ENCODE measurements at places on chromosomes 7 and 10.
A peak's percentile ranks its signal among the peaks of the same experiment; 100 is the strongest.

DNA sequence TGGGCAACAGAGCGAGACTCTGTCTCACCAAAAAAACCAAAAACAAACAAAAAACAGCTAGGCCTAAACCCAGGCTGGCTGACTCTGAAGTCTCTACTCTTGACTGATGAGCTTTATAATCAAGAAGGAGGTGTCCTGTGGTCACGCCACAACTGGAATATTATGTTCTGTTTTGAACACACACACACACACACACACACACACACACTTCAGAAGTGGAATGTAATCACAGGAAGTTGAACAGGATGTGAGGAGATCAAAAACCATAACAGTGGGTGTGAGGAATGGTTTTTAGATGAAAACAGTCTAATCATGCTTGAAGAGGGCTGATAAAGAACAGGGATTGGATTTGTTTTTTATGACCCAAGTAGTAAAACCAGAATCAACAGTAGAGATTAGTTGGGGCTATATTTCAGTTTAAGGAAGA lies 51.1 kb upstream of the IL6 start:
- no peak for DNase-seq

DNA sequence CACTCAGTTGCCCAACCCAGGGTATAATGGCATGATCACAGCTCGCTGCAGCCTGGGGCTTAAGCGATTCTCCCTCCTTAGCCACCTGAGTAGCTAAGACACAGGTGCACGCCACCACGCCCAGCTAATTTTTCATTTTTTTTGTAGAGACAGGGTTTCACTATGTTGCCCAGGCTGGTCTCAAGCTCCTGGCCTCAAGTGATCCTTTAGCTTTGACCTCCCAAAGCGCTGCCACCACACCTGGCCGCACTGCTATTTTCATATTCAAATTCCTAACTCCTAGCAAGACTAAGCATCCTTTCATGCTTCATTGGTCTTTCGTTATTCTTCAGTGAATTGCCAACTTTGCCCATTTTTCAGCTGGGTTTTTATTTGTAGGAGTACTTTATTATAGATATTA lies 30.4 kb upstream of the DAGLB start:
- no peak for DNase-seq

DNA sequence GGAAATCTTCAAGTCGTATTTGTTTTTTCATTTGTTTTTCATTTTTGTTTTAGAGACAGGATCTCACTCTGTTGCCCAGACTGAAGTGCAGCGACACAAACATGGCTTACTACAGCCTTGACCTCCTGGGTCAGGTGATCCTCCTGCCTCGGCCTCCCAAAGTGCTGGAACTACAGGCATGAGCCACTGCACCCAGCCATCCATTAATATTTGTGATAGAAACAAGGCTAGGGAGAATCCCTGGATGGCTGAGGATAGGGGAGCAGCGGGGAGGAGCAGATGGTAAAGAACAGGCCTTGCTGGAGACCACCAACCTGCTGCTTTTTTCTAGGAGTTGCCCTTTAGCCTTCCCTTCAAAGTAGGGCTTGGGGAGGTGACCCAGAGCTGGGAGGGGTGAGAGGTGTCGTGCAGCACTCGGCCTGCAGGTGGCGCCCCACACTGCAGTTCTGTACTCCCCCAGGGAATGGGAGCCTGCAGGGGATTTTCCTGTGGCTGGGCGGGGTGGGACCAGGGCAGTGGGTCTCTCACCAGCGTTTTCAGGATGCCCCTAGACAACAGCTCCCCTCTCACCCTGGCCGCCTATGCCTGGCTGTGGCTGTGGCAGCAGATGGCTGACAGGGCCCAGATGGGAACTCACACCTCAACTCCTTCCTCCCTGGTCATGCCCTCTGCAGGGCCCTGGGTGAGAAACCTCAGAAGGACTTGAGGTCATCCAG lies 12.6 kb upstream of the CDH23 start:
- no peak for DNase-seq

- no peak for DNase-seq
Measured at GRCh38 chr10:106917452-106918055, 247.0 kb downstream of the SORCS1 start.

- DNase-seq: no peak
Measured at GRCh38 chr7:22400936-22401553, 44.1 kb upstream of the RAPGEF5 start.

DNA sequence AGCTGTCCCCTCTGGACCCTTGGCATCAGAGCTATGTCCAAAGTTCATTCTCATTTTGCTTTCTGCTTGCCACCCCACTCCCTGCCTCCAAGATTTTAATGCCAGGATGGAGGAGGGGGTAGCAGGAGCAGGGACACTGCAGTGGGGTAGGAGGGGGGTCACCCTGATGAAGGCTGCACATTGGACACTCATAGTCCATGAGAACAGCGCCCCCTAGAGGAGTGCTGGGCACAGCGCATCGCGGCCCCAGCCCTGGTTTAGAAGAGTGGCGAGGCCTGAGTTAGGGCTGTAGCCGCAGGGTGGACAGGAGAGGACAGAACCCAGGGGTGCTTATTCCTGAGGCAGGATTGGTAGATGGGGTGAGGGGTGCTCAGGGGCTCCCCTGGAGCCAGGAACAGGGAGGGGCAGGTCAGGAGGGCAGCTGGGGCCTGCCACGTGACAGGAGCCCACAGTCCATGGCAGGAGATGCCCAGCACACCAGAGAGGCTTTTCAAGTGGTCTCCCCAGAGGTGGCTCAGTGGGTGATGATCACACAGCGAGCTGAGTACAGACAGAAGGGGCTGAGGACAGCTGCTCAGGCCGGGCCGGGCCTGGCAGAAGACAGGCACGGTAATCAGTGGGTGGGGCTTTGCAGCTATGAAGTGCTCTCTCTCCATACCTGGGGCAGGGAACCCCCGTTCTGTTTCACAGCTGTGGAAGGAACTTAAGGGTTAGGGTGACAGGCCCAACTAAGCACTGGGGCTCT lies 71.4 kb downstream of the NEURL1 start:
- DNase-seq: peak; percentile 42

- no peak for DNase-seq
Measured at GRCh38 chr10:92839191-92840085, 8.9 kb upstream of the EXOC6 start.

GRCh38 chr7:128739990-128740682 lies 977 bp downstream of the CALU start:
- DNase-seq: no peak

DNA sequence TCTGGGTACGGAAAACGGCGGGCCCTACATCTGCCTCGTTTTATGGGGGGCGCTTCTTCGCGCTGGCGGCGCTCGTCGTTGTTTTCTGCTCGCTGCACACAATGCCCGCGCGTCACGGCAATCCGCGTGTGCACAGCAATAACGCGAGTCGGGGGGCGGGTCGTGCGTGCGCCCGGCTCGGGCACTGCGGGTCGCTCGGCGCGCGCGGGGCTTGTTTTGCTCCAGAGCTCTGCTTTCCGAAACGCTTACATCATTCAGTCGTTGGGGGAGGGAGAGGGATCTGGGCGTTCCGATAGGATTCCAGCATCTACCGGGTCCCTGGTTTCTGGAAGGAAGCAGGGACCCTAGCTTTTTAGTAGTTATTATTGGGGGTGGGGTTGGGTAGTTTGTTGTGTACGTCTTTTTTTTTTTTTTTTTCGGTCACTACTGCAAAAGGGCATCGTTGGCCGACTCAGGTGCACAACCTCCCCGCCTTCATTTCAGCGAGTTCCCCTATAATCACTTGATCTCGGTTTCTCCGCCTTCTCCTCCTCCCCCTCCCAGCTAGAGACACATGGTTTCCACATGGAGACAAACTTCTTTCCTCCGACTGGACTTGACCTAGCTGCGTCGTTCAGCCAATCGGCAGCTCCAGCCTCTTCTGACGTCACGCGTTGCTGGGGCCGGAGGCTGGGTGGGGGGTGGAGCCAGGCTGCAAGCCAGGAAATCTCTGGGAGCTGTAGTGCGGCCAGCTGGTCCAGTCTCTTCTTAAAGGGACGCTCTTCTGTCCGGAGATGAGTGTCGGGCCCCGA lies 3.5 kb downstream of the MXI1 start:
- DNase-seq: peak; percentile 99

GRCh38 chr7:129240119-129240820 lies 15.4 kb downstream of the AHCYL2 start:
- DNase-seq: no peak

GRCh38 chr10:404991-405390 lies 269.7 kb downstream of the ZMYND11 start:
- DNase-seq: no peak

GRCh38 chr10:1289591-1289990 lies 233.4 kb downstream of the WDR37 start:
- DNase-seq: no peak

- DNase-seq: no peak
Measured at GRCh38 chr7:47438411-47439029, 143.4 kb downstream of the TNS3 start.

GRCh38 chr10:75977139-75977538 lies 545.7 kb downstream of the LRMDA start:
- DNase-seq: no peak

- no peak for DNase-seq
Measured at GRCh38 chr10:106694696-106695095, 469.8 kb downstream of the SORCS1 start.

DNA sequence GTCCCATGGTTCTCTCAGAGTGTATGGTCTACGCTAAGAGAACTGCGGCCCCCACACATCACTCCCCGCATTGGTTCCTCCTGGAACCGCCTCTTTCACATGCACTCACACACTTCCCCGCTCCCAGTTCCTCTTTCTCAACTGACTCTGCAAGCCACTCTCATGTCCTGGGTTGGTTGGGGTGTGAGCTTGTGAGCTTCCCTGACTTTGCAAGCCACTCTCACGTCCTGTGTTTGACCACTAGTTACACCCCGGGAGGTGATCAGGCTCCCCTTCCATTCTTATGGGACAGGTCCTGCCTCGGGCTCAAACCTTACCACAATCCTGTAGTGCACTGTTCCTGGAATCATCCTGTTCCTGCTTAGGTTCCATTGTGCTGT lies 105.0 kb downstream of the TRIM24 start:
- DNase-seq: no peak

GRCh38 chr7:106176414-106177299 lies 64.5 kb upstream of the SYPL1 start:
- DNase-seq: peak; percentile 51

DNA sequence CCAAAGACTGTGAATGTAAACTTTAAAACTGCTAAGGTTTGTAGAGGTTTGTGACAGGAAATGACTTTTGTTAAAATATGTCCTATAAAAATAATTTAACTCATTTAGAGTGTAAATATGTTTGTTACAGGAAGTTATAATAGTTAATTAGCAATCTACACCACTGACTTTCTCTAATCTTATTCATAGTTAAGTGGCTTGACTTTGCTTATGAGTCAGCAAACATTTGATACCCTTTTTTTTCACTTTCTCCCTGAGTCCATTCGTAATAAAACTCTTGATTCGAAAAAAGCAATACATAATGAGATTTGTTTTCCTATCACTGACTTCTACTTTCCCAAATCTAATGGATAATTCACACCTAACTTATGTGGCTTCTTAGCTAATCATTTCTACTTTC lies 317.7 kb upstream of the SEMA3C start:
- no peak for DNase-seq

DNA sequence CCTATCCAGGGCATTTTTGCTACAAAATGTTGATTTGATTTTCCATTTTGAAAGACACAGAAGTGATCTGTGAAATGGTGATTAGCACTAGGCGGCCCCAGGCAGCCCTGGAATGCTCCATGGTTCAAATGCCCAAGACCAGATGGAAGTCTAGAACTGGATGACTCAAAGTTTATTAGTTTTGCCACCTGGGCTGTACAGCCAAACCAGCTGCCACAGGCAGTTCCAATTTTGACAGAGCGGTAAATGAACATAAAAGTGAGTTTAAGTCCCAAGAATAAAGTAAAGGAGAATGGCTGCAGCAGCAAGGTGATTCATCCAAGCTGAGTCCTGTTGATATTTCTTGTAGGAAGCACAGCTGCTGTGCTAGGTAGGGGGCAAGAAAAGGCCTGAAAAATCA lies 180.5 kb downstream of the SUGCT start:
- no peak for DNase-seq

- DNase-seq: no peak
Measured at GRCh38 chr10:119190954-119191785, 12.6 kb upstream of the PRDX3 start.

DNA sequence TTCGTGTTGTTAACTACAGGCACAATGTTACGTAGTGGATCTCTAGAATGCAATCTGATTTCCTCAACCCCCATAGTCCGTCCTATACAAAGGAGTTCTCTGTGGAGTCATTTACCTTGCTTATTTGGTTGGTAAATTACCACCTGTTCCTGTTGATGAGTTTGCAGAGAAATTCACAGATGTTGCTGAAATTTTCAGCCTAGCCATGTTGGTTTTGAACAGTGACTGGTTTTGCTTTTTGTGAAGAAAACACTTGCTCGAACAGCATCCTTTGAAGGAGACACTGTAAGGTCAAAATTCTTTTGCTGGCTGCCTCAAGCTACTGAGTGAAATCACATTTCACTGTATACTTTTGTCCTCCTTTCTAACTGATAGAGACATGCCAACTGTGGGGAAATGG lies 15.4 kb upstream of the PRKCQ start:
- DNase-seq: no peak

GRCh38 chr7:140056431-140057142 lies 6.2 kb downstream of the PARP12 start:
- no peak for DNase-seq

GRCh38 chr7:127745445-127745844 lies 93.5 kb downstream of the SND1 start:
- no peak for DNase-seq

DNA sequence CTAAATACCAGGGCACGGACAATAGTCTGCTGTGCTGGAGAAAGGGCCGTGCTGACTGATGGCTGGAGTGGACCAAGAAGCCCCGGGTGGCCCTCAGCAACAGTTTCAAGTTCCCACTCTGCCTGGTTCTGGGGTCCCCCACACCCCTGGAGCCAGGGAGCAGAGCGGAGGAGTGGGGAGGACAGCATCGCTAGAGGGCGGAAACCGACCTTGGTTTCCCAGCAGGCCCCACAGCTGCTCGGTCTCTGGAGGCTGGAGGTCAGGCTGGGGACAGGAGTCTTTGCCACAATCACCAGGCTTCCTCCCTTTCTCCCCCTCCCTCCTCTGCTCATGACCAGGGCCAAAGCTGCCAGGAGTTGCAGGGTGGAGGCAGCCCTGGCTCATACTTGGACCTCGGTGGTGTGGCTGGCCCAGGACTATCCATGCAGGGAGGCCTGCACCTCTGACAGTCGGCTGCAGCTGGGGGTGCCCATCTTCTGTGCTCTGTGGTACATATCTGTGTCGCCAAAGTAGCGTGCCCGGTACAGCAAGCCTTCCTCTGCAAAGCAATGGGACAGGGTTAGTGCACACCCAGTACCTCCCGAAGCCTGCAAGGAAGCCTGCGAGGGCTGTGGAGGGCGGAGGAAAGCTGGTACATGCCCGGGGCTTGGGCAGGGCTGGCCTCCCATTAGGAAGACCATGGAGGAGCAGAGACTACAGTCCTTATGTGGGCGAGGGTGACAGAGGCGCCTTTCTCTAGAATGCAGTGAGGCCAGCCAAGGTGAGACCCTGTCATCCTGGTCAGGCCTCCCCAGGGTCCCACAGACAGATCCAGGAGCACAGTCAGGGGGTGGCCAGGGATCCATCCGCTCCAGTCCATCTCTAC lies 19.1 kb downstream of the DNAJB12 start:
- DNase-seq: no peak

- DNase-seq: no peak
Measured at GRCh38 chr10:110840225-110840922, 31.4 kb upstream of the PDCD4 start.
